ENCODE measurements at places on chromosomes 6 and 20.

- DNase-seq, result no peak
Measured at GRCh38 chr6:12578751-12579150, 137.8 kb upstream of the PHACTR1 start.

- DNase-seq, result no peak
Measured at GRCh38 chr6:156618600-156619205, 158.5 kb upstream of the ARID1B start.

DNA sequence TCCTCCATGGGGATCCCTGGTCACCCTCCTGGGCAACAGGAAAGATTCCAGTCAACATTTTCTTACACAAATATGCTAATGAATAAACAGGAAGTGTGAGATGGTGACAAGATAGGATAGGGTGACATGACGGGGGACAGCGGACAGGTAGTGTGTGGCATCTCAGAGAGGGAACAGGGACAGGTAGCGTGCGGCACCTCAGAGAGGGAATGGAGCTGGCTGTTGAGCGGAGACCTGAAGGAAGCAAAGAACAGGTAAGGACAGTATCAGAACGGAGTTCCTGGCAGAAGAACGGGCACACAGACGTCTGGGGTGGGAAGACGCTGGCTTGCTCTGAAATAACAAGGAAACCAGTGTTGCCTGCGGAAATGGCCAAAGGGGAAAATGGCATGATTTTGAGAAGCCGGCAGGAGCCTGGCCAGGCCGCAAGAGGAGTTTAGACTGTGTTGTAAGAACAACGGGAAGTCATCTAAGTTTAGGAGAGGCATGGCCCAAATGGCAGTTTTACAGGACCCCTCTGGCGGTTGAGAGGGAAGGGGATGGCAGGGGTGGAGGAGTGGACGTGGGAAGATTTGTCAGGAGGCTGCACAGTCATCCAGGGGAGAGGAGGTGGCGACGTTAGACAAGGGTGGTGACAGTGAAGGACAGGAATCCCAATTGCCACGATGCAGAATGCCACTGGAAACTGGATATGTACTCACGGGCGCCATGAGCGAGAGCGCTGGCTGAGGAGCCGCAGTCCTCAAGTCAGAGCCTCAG lies 111.6 kb downstream of the JPH2 start:
- no peak for DNase-seq

- no peak for DNase-seq
Measured at GRCh38 chr20:62748311-62748710, 39.7 kb downstream of the NTSR1 start.

DNA sequence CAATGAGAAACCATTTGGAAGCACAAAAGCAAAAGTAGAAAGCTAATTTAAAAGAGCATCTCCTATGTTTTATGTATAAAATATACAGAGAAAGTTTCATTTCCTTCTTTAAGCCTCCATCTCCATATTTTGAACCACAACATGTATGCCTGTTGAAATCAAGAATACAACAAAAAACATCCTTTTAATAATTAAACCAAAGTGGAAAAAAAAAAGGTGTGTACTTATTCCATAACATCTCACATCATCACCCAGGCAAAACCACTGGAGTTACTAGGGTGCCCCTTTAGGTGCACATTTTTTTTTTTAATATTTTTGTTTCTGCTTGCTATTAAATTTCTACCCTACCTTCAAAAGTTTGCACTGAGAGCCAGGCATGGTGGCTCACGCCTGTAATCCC lies 43.0 kb downstream of the EDN1 start:
- no peak for DNase-seq
